ENCODE measurements at places on chromosomes 5 and 9.
A peak's percentile ranks its signal among the peaks of the same experiment; 100 is the strongest.

DNA sequence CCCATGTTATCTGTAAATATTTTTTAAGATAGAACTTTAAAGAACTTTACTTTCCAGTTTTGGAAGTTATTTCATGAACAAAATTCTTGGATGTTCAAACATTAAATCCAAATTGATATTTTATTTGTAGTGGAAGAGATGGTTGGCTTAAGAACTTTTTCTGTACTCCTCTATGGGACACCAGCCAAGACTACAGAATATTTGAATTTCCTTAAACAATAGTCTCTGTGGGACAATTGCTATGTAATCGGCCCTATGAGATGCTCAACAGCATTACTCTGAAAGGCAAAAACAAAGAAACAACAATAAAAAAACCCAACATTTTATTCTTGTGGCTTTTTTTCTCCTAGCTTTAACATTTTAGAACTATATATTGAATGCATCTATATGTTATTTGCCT, 289.3 kb downstream of the ARHGEF28 start:
- no peak for DNase-seq

DNA sequence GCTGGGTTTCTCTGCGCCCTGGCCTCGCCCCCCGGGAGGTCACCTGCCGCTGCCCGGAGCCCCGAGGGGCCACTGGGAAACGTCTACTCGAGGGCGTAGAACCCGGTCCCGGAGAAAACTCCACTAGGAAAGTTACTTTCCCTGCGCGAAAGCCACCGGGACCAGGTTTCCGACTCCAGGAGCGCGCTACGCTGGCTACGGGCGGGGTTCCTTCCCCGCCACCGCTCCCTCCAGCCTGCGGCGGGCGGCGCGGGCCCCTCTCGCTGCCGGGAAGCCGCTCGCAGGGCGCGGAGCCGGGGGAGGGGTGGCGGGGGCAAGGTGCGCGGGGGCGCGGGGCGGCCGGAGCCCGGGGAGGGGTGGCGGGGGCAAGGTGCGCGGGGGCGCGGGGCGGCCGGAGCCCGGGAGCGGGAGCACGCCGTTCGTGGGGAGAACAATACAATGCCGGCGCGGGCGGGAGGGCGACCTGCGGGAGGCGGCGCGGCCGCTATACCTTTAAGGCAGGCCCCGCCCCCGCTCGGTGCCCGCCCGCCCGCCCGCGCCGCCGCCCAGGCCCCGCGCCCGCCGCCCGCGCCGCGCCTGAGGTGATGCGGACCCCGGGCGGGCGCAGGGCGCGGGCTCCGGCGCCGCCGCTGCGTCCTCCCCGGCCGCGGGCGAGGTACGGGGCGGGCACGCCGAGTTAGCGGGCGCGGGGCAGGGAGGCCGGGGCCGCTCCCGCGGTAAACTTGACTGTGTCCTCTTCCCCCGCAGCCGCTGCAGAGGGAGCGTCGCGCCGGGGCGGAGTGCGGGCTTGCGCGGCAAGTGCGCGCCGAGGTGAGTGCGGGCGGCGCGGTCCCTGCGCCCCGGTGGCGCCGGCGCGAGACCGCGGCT, 278.1 kb downstream of the AOPEP start:
- peak; percentile 70 for DNase-seq

- DNase-seq: peak; percentile 100
These were observed 1.6 kb downstream of the NACC2 start for GRCh38 chr9:136093346-136093986.

DNA sequence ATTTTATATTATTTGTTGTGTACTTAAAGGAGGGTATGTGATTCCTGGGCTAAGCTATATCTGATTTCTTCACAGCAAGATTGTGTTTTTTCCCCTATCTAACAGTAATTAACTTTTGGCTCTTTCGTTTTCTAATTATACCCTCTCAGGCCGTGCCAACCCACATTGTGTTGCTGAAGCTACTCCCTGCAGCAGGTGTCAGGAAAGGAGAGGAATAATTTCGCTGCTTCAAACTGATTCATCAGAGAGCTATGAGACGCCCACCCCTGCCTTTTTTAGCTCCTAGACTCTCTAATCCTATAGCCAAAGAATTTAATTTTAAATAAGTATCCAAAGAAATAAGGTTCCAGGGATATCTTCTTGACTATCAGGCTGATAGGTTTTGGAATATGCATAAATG, 3.8 kb downstream of the CAVIN4 start:
- no peak for DNase-seq

Data from H54 (cell line).